ENCODE measurements at places on chromosomes 16 and 17. TPM values are rescaled to one million over a fixed set of nuclear protein-coding genes. Genes with fewer than 3 reads are reported as not detected.

GRCh38 chr17:63537991-63538692, 12.1 kb upstream of the DCAF7 start:
- no peaks in the 10 kb centered on the region for H3K36me3 ChIP-seq
- peaks cover 24% of the 10 kb centered on the region for H3K27me3 ChIP-seq

DNA sequence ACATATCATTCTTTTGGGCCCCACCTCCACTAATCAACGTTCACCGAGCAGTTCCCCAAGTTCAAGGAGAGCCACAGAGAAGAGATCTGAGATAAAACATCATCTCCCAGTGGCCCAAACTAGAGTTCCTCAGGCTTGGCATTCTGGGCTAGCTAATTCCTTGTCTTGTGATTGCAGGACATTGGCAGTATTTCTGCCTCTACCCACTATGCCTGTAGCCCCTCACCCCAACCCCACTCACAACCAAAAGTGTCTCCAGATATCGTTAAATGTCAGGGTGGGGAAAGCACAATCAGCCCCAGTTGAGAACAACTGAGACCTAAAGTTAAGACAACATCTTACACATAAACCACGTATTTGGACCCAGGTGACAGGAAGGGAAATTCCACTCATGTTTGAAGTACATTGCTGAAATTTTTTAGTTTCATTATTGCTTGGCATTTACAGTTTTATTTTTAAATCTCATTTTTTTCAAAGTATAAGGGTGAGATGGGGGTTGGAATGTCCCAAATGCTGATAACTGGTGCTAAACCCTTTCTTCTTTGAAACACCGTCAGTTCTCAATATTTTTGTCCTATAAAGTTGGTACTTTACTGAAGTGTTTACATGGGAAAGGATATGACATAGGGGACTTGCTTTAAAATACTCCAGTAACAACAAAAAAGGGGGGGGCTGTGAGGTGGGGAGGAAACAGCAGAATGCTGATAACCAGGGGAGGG, 13.6 kb downstream of the ZC3H7A start:
- peaks cover 40% of the 10 kb centered on the region for H3K4me1 ChIP-seq
- peak overlapping the region; percentile 55 for H3K27ac ChIP-seq
- no peaks in the 10 kb centered on the region for H3K27me3 ChIP-seq
- peaks cover 10% of the 10 kb centered on the region for H3K36me3 ChIP-seq
- DNase-seq: no peak

- H3K4me1 ChIP-seq: peaks cover 28% of the 10 kb centered on the region
- DNase-seq: no peak
- no peak overlapping the region for H3K27ac ChIP-seq
- no peak overlapping the region for H3K4me3 ChIP-seq
- no peaks in the 10 kb centered on the region for H3K36me3 ChIP-seq
Observed at GRCh38 chr17:57902117-57902799, 52.4 kb upstream of the MRPS23 start.

The B9D1 gene
- total RNA-seq: 37.0 TPM

The WNT3 gene
- 1.3 TPM for total RNA-seq

The RSKR gene
- total RNA-seq: 34.6 TPM

The C1QTNF8 gene
- total RNA-seq: not detected

The CEP295NL gene
- 1.5 TPM for total RNA-seq

GRCh38 chr17:4839965-4840892, 7.1 kb downstream of the MINK1 start:
- H3K27me3 ChIP-seq: no peaks in the 10 kb centered on the region
- peaks cover 11% of the 10 kb centered on the region for H3K4me1 ChIP-seq
- DNase-seq: no peak
- H3K4me3 ChIP-seq: no peak overlapping the region
- H3K36me3 ChIP-seq: no peaks in the 10 kb centered on the region

GRCh38 chr16:9345046-9345445, 253.6 kb downstream of the HAPSTR1 start:
- H3K4me3 ChIP-seq: no peak overlapping the region
- no peak for DNase-seq
- no peaks in the 10 kb centered on the region for H3K36me3 ChIP-seq
- H3K27ac ChIP-seq: no peak overlapping the region

DNA sequence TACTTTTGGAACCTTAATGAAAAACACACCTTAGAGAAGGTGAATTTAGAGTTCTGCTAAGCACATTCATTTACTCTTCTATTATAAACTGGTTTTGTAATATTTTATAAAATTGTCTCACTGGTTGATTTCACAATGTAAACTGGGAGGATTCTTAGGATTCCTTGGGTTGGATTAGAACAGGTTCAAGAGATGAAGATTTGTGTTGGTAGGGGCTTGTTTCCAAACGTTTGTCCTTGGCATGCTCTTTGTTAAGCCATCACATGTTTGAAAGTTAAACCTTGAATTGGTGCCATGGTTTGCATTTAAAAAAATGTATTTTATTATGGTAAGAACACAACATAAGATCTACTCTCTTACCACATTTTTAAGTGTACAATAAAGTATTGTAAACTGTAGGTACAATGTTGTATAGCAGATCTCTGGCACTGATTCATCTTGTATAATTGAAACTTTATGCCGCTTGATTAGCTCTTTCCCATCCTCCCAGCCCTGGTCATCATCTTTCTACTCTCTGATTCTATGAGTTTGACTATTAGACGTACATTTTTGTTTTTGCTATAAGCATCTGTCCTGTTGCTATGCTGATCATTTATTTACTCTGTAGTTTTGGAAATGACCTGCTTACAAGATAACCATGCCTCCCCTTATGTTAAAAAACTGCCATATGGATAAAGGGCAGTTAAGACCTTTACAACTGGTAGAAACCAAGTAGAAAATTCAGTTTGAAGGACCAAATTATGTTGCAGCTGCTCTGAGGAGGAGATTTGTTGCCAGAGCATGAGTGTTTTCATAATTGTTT, 9.6 kb downstream of the FTO start:
- no peaks in the 10 kb centered on the region for H3K36me3 ChIP-seq
- peaks cover 32% of the 10 kb centered on the region for H3K4me1 ChIP-seq
- H3K4me3 ChIP-seq: no peak overlapping the region
- no peak for DNase-seq
- H3K27me3 ChIP-seq: no peaks in the 10 kb centered on the region

The PIRT gene
- not detected for total RNA-seq

The KRTAP9-2 gene
- not detected for total RNA-seq

GRCh38 chr17:55909776-55910175, 158.9 kb downstream of the PCTP start:
- no peak for DNase-seq
- H3K4me1 ChIP-seq: no peaks in the 10 kb centered on the region
- H3K27me3 ChIP-seq: peaks cover 24% of the 10 kb centered on the region

DNA sequence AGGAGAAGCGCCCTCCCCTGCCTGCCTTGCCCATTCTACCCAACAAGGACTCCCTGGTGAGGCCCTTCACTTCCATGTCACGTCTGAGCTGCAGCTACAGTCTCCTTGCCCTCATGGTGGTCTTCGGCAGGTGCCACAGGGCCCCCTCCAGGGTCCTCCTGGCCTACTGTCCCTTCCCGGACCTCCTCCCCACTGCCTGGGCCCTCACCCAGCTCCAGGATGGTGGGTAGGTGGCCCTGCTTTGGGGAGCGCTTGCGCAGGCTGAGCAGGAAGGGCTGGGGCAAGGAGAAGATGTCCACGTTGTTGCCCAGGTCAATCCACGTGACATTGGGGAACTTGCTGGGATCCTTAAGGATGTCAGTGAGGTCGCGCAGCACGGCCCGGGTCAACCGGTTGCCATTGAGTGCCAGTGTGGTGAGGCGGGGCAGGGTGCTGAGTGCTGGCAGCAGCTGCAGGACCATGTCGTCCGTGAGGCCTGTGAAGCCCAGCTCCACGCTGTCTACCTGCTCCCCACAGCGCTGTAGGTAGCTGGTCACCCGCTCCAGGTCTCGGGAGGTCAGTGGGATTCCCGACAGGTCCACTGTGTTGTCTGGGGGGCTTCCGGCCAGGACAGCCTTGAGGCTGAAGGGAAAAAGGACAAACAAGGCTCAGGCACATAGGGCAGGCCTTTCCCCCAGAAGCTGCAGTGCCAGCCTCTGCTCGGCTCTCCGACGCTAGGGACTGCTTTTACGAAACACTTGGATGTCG, 28.3 kb downstream of the TRPV2 start:
- no peak for DNase-seq
- H3K27me3 ChIP-seq: no peaks in the 10 kb centered on the region
- H3K4me1 ChIP-seq: peaks cover 48% of the 10 kb centered on the region
- H3K27ac ChIP-seq: peak overlapping the region; percentile 88
- peaks cover 86% of the 10 kb centered on the region for H3K36me3 ChIP-seq

GRCh38 chr16:28196387-28196987, 15.3 kb downstream of the XPO6 start:
- peaks cover 36% of the 10 kb centered on the region for H3K4me1 ChIP-seq
- H3K36me3 ChIP-seq: peaks cover 5% of the 10 kb centered on the region
- DNase-seq: no peak
- H3K27ac ChIP-seq: peak overlapping the region; percentile 41

The TNFRSF17 gene
- not detected for total RNA-seq

The CETP gene
- not detected for total RNA-seq

- H3K4me3 ChIP-seq: no peak overlapping the region
- H3K27me3 ChIP-seq: no peaks in the 10 kb centered on the region
- H3K27ac ChIP-seq: no peak overlapping the region
- H3K4me1 ChIP-seq: no peaks in the 10 kb centered on the region
- no peak for DNase-seq
- no peaks in the 10 kb centered on the region for H3K36me3 ChIP-seq
Observed at GRCh38 chr17:80424878-80425765, 10.2 kb downstream of the ENDOV start.

GRCh38 chr17:78104540-78104941, 24.0 kb downstream of the TMC6 start:
- H3K27me3 ChIP-seq: no peaks in the 10 kb centered on the region
- H3K4me3 ChIP-seq: no peak overlapping the region
- H3K27ac ChIP-seq: no peak overlapping the region
- no peak for DNase-seq
- H3K4me1 ChIP-seq: no peaks in the 10 kb centered on the region
- H3K36me3 ChIP-seq: peaks cover 12% of the 10 kb centered on the region

Measured in A673 (cell line).